ENCODE measurements at places on chromosomes 11 and 22. TPM values are rescaled to one million over a fixed set of nuclear protein-coding genes. Genes with fewer than 3 reads are reported as not detected.

The LRRC56 gene
- total RNA-seq = 2.2 TPM

The F2 gene
- not detected for total RNA-seq

The MS4A3 gene
- total RNA-seq = not detected

The RHOG gene
- total RNA-seq = 170 TPM

DNA sequence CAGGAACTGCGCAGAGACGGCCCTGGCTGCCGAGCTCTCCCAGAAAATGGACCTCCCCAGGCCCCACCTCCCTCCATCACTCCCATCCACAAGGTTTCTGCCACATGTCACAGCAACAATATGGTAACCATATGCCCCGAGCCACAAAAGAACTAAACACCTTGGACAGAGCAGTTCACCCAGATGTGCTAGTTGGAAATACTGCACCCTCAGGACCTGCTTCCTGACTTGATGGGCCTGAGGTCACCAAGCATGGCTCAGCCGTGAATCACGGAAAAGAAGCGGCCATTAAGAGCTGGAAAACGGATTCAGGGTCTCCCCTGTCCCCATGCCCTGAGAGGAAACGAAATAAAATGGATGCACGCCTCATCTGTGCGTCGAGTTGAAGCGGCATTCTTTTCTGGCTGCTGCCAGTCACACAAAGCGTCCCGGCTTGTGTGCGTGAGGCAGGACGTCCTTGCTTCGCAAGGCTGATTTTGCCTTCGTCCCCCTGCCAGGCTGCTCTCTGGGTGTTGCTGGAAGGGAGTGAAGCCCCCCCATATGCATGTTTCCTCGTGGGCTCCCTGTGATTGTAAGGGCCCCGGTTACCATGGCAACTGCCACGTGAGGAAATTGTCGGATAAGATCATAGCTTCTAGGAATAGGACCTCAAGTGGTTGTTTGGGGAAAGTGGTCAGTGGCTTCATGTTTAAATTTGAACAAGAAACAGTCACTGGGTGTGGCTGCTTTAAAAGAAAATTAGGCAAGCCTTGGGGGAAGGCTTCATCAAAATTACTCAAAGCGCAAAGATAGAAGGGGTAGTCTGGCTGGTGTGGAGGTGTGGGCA lies 51.7 kb downstream of the FLI1 start:
- no peak overlapping the region for H3K27ac ChIP-seq
- DNase-seq = no peak
- peaks cover 33% of the 10 kb centered on the region for H3K36me3 ChIP-seq
- H3K4me3 ChIP-seq = no peak overlapping the region
- H3K4me1 ChIP-seq = peaks cover 68% of the 10 kb centered on the region

GRCh38 chr11:45585205-45585604 lies 80.2 kb downstream of the CHST1 start:
- no peak overlapping the region for H3K4me3 ChIP-seq
- H3K27ac ChIP-seq = no peak overlapping the region
- H3K27me3 ChIP-seq = peaks cover 6% of the 10 kb centered on the region
- DNase-seq = no peak
- no peaks in the 10 kb centered on the region for H3K4me1 ChIP-seq

GRCh38 chr22:48796310-48797015 lies 1031.2 kb downstream of the BRD1 start:
- H3K27me3 ChIP-seq = no peaks in the 10 kb centered on the region
- H3K36me3 ChIP-seq = no peaks in the 10 kb centered on the region
- no peak overlapping the region for H3K27ac ChIP-seq
- DNase-seq = no peak

DNA sequence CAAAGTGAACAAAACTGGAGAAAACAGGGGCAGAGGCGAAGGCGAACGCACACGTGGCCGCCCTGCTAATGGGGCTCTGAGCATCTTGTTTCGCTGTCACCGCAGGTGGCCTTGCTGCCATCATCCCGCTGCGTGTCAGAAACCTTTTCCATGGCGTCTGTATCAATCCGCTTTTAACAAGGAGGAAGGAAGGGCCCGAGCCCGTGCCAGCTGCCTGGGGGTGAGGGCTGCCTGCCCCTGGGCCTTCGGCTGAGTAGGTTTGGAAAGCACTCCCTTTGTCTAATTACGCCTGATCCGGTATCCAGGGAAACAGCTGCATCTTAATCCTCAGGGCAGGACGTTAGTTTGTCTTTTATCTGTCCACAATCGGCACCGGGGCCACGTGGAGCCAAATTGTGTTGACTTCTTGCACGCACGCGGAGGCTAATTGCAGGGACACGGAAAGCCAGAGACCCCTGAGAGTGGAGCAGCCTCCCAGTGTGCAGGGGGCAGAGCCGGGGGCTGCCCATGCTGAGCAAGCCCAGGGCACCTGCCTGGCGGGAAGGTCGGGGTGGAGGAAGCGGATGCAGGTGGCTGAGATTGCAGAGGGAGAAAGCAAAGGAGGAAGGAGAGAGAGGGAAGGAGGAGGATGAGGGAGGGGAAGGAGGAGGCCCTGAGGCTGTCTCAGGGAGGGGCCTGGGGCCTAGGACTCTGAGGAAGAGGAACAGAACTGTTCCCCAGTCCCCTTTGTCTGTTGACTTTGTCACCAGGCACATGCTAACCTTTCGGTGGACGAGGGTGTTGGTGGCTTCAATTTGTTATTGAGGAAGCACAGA lies 19.2 kb upstream of the TH start:
- DNase-seq = no peak
- no peak overlapping the region for H3K4me3 ChIP-seq
- H3K4me1 ChIP-seq = no peaks in the 10 kb centered on the region
- no peak overlapping the region for H3K27ac ChIP-seq
- no peaks in the 10 kb centered on the region for H3K36me3 ChIP-seq
- H3K27me3 ChIP-seq = peaks cover 2% of the 10 kb centered on the region

GRCh38 chr11:2750101-2750681 lies 50.4 kb upstream of the KCNQ1OT1 start:
- H3K27ac ChIP-seq = no peak overlapping the region
- no peaks in the 10 kb centered on the region for H3K4me1 ChIP-seq
- no peak overlapping the region for H3K4me3 ChIP-seq
- no peaks in the 10 kb centered on the region for H3K36me3 ChIP-seq
- H3K27me3 ChIP-seq = no peaks in the 10 kb centered on the region

GRCh38 chr11:65744026-65744698 lies 23.6 kb upstream of the RNASEH2C start:
- H3K4me3 ChIP-seq = no peak overlapping the region
- H3K27me3 ChIP-seq = peaks cover 21% of the 10 kb centered on the region
- H3K36me3 ChIP-seq = no peaks in the 10 kb centered on the region

GRCh38 chr11:82365351-82365750 lies 368.3 kb downstream of the FAM181B start:
- H3K27ac ChIP-seq = no peak overlapping the region
- no peaks in the 10 kb centered on the region for H3K27me3 ChIP-seq
- no peak for DNase-seq
- no peak overlapping the region for H3K4me3 ChIP-seq
- no peaks in the 10 kb centered on the region for H3K4me1 ChIP-seq

DNA sequence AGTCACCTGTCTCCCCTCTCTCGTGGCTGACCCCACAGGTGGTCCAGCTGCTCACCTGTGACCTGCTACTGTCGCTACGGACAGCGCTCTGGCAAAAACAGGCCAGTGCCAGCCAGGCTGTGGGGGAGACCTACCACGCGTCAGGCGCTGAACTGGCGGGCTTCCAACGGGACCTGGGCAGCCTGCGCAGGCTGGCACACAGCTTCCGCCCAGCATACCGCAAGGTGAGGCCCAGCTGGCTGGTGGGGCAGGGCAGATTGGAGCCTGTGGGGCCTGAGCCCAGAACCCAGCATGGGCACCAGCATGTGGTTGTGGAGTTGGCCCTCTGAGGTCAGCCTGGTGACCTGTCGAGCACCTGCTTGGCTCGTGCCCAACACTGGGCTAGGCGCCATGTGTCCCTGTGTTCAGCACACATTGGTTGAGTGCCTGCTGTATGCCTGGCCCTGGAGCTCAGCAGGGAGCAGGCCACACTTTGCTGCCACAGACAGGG lies 11.9 kb downstream of the SHISA8 start:
- H3K4me3 ChIP-seq = no peak overlapping the region
- H3K36me3 ChIP-seq = peaks cover 41% of the 10 kb centered on the region
- peaks cover 11% of the 10 kb centered on the region for H3K4me1 ChIP-seq
- H3K27me3 ChIP-seq = no peaks in the 10 kb centered on the region

GRCh38 chr11:41065432-41065831 lies 394.0 kb downstream of the LRRC4C start:
- no peaks in the 10 kb centered on the region for H3K36me3 ChIP-seq
- no peak overlapping the region for H3K27ac ChIP-seq
- no peak for DNase-seq
- no peak overlapping the region for H3K4me3 ChIP-seq
- no peaks in the 10 kb centered on the region for H3K27me3 ChIP-seq

DNA sequence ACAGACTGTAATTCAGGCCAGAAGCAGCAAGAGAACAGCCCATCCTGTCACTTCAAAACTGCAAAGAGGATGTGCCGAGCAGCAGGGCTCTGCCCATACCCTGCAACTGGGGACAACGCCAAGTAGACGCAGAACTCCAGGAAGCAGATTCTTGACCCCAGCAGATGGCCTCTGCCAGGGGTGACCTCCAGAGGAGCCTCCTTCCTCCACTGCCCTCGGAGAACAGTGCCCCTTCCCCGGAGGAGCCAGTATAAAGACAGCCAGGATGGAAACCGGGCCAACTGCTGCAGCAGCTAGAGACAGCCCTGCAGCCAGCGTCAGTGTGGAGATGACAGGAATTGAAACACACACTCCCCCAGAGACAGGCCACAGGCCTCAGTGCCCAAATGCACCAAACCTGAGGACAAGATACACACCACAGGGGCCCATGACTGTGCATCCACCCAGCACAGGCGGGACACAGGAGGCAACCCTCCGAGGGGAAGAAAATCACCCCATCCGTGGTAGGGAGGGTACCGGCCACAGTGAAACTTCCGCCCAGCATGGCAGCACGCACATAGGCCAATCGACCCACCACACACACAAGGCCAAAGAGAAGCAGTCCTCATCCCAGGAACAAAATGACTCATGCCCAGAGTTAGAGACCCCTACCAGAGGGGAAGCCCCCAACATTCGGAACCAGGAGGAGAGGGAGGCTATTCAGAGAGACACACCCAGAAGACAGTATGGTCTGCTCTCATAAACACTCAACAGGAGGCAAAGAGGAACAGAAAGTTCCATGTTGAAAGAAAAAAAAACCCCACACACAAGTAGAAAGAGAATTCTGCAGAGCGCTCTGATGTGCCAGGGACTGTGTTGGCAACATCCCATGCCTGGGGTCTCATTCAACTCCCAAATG lies 5.6 kb downstream of the AHNAK start:
- DNase-seq = no peak
- peak overlapping the region; percentile 97 for H3K4me3 ChIP-seq
- H3K27me3 ChIP-seq = no peaks in the 10 kb centered on the region
- H3K4me1 ChIP-seq = peaks cover 67% of the 10 kb centered on the region
- H3K36me3 ChIP-seq = peaks cover 6% of the 10 kb centered on the region
- peak overlapping the region; percentile 87 for H3K27ac ChIP-seq
